Nephron progenitor cell (in vitro differentiated cells): ENCODE measurements at places on chromosomes 12 and 14.

DNA sequence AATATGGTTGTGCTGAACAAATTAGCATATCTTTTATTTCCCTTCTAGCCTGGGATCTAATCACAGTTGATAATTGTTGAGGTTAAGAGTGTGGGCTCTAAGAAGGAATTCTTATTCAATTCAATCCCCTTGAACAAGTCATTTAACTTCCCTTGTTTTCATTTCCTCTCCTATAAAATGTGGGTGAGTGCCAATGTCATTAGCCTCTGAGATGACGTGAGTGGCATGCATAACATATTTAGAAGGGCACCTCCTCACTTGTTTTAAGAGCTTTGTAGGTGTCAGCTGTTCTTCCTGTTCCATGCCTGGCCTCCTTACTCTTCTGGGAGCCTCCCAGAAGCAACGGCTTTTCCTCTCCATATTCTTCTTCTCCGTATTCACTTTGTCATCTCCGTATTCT is 155.4 kb upstream of the NEDD1 start:
- DNase-seq, result no peak

- no peak for DNase-seq
These were observed 163.4 kb downstream of the SAMD4A start for GRCh38 chr14:54730156-54730961.

- DNase-seq, result no peak
These were observed 37.0 kb upstream of the OTX2 start for GRCh38 chr14:56846970-56847930.

- DNase-seq, result no peak
These were observed 1.6 kb upstream of the SYNDIG1L start for GRCh38 chr14:74427651-74428050.

DNA sequence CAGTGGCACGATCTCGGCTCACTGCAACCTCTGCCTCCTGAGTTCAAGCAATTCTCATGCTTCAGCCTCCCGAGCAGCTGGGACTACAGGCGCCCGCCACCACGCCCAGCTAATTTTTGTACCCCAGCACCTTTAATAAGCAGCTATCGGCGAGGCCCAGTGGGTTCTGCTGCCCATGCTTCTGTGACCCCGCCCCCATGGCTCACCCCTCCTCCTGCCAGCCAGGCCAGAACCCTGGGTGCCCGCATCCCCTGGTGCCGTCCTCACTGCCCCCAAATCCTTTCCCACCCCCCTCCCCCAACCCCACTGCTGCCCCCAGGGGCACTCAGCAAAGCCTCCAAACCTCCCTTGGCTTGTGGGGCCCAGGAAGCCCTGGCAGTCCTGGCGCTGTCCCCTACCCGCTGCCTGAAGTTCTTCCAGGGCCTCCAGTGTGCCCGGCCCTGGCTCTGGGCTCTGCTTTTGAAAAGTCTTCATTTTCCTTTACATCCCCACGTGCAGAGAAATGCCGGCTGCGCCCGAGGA is 14.5 kb downstream of the BAG5 start:
- DNase-seq, result no peak

GRCh38 chr14:102525219-102525928 is 15.8 kb upstream of the ANKRD9 start:
- no peak for DNase-seq

DNA sequence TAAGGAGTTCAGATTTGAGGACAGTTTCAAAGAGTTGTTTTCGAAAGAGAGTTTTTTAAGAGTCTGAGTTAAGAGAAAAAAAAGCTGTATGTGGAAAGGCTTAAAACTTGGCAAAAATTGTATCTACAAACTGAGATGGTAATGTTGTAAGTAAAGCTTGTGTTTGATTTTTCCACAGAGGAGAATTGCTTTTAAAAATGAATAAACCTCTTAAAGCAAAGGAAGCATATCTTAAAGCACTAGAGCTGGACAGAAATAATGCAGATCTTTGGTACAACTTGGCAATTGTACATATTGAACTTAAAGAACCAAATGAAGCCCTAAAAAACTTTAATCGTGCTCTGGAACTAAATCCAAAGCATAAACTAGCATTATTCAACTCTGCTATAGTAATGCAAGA is 50.3 kb downstream of the TMTC3 start:
- no peak for DNase-seq

DNA sequence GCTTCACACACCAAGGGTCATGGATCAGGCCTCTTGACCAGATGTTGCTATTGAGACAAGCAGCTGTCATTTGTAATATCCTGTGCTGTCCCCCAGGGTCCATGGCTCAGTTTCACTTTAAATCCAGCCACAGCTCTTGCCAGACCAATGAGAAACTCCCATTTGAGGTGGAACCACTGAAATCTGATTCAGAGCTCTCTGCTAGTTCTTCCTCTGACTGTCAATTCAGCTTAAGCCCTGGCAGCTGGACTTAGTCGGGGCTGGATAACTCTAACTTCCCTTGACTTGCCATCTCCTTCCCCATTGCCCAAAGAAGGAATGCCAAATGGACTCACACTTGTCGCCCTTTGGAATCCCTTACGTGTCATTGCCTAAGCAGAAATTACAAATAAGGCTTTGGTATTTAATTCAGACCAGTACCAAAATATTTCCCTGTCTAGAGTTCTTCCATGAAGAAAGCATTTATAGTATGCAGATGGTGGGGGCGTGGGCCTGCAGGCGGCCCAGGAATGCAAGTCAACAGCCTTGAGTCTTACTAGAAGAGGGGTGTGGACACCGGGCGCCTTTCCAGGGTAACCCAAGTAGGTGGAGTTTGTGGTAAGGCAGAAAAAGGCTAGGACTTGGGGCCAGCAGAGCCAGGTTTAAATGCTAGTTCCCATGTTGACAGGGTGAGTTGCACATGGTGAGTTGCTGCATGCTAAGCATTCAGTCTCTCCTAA is 96.9 kb upstream of the TMPO start:
- peak; percentile 32 for DNase-seq

GRCh38 chr14:64971943-64972791 is at the start of gene RAB15:
Gene RAB15 (minus strand): TSS chr14:64972336. CDS start chr14:64972076, 260 bp downstream.
- DNase-seq, result peak; percentile 78

- no peak for DNase-seq
These were observed 242.1 kb downstream of the CACNA1C start for GRCh38 chr12:2294651-2295475.

- no peak for DNase-seq
These were observed 33.1 kb upstream of the MMP19 start for GRCh38 chr12:55875704-55876467.

DNA sequence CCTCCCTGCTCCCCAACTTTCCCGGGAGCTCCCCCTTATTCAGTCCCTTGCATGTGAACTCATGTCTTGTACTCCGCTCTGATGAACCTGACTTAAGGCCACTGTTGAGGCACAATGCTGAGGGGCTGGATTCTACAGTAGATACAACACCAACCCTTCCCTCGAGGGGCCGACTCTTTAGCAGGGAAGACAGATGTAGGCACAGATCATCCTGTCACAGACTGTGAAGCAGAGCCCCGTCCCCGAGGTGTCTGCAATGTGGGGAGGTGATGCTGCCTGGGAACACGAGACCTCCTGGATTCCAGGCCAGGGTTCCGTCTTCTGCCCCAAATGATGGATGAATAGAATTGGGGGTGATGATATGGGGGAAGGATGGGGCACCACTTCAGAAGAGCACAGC is 175.1 kb downstream of the CHST11 start:
- no peak for DNase-seq

DNA sequence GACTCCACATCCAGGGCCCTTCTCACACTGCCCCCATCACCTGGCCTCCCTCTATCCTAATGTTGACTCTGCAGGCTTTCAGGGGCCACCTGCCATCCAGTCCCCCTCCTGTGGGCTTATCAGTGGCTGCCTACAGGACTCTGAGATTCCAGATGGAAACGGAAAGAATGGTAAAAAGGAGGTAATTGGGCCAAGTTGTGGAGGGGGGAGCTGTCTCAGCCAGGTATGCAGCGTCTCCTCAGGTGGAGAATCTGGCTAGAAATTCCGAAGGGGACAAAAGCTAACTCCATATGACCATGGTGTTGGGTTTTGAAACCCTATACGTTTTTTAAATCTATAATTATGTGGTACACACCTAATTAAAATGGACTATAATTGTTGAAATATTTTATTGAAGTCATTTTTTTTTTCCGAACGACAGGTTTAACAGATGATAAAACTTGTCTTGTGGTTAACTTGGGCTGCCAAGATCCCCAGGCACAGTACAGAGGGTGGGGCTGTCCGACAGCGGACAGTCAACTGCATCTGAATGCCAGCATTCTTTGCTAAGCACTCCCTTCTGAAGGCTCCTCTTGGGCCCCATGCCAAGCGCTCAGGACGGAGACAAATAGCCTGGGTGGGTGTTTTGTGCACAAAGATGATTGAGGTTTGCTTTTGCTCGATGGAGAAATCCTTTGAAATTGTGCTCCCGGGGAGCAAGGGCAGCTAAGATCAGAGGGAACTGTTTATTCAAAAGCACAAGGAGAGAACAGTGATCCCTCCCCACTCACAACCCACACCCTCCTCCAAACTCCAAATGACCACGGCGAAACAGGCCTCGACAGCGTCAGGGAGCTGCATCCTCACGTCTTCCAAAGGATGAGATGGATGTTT is 365.6 kb downstream of the BCL11B start:
- no peak for DNase-seq

GRCh38 chr12:129771238-129771637 is 132.6 kb downstream of the TMEM132D start:
- DNase-seq, result no peak

DNA sequence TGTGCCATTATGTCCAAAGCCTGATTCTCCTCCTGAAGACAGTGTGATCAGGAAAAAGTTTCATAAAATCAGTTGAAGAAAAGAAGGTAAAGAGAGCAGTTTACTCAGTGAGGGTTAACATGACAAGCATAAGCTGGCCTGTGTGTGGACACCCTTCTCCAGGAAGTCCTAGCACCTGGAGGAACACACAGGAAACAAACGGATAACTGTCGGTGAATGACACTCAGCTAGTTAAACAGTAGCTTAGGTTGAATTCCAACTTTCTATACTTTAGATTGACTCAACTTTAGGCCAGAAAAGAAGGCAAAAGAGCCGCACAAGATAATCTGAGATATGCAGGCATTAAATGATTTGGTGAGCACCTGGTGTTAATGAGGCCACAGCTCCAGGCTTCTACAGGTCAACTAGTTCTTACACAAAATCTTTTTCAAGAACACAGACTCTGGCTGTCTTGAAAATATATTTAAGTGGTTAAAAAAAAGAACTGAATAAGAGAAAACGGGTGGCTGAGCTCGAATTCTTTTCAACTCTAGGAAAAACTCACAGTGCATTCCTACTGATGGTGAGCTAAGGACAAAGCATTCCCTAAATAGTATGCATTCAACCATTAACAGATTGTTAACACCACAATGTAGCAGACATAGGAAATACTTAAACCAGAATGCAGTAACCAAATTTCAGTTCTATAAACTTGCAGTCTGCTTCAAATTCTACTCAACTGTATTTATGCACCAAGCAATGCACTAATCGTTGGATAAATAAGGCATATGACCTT is 56.9 kb upstream of the TSPAN8 start:
- DNase-seq, result no peak
